Dermis microvascular lymphatic vessel endothelial cell (primary cell): ENCODE measurements at places on chromosomes 6 and 20. TPM values are rescaled to one million over a fixed set of nuclear protein-coding genes. Genes with fewer than 3 reads are reported as not detected.
A peak's percentile ranks its signal among the peaks of the same experiment; 100 is the strongest.

Gene SLC24A3
- under 0.01 and 1.0 TPM in 2 replicates for total RNA-seq

Gene TINAG
- not detected in 2 replicates for total RNA-seq

Gene PLEKHG1
- total RNA-seq, result 19.8 and 26.3 TPM in 2 replicates

Gene PRL
- total RNA-seq, result not detected in 2 replicates

Gene ULBP2
- 1.0 and 1.4 TPM in 2 replicates for total RNA-seq

Gene HLA-DOA
- total RNA-seq, result not detected in 2 replicates

Gene UNC5CL
- total RNA-seq, result under 0.01 and 0.13 TPM in 2 replicates

Gene MRPS10
- total RNA-seq, result 36.3 and 53.4 TPM in 2 replicates

DNA sequence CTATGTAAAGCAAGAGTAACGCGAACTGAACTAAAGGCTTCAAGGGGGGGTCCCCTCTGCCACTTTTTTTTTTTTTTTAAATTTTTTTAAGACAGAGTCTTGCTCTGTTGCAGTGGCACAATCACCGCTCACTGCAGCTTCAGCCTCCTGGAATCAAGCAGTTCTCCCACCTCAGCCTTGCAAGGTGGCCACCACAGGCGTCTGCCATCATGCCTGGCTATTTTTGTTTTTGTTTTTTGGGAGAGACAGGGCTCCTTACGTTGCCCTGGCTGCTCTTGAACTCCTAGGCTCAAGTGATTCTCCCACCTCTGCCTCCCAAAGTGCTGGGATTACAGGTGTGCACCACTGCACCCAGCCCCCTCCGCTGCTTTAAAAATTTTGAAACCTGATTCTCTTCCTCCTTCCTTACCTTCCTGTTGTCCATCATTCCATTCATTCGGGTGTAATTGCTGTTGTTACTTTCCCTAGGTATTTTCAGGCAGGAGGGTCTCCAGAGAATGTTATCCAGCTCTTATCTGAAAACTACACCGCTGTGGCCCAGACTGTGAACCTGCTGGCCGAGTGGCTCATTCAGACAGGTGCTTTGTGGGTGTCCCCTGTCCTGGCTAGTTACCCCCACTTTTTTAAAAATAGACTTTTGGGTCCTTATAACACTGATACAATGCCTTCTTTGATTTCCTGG, 5.4 kb downstream of the NELFCD start:
- no peak for DNase-seq

GRCh38 chr6:2969549-2969948, 1.8 kb downstream of the SERPINB6 start:
- DNase-seq, result no peak

GRCh38 chr6:155155787-155156447, 107.9 kb upstream of the CLDN20 start:
- no peak for DNase-seq

GRCh38 chr6:162373192-162373591, 354.4 kb downstream of the PRKN start:
- DNase-seq, result no peak

DNA sequence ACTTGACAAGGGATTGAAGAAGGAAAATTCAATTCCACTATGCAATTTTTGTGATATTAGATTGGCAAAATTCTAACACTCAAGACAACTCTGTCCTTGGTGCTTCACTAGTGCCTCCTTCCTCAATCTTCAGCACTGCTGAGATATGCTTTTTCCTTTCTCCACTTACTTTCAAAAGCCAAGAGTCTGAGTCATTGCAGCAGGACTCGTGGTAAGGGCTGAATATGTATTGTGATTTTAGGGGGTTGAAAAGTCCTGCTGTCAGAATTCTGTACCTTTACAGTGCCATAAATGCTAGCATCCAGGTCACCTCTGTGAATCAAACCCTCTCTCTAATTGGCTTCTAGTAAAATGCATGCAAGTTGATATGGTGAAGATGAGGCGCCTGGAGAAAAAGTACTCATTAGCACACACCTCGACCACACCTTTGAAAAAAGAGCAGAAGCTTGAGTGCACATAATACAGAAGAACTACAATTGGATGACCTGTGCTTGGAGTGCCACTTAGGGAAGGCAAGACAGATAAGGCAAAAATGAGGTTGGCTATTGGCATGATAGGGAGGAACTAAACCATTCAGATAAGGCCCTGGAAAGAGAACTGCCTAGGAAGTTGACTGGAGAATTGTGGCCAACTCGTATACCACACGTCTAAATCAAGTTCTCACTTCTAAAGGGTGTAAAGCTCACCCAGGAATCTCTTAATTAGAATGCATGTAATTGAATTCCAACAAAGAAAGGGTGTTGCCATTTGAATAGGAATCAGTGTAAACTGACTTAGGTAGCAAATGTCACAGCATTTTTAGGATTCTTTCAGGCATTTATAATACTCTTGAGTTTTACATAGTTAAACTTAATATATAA, 43.6 kb upstream of the FAM83B start:
- no peak for DNase-seq

- peak; percentile 55 for DNase-seq
Measured at GRCh38 chr6:42929821-42930360, 611 bp downstream of the CNPY3 start.

DNA sequence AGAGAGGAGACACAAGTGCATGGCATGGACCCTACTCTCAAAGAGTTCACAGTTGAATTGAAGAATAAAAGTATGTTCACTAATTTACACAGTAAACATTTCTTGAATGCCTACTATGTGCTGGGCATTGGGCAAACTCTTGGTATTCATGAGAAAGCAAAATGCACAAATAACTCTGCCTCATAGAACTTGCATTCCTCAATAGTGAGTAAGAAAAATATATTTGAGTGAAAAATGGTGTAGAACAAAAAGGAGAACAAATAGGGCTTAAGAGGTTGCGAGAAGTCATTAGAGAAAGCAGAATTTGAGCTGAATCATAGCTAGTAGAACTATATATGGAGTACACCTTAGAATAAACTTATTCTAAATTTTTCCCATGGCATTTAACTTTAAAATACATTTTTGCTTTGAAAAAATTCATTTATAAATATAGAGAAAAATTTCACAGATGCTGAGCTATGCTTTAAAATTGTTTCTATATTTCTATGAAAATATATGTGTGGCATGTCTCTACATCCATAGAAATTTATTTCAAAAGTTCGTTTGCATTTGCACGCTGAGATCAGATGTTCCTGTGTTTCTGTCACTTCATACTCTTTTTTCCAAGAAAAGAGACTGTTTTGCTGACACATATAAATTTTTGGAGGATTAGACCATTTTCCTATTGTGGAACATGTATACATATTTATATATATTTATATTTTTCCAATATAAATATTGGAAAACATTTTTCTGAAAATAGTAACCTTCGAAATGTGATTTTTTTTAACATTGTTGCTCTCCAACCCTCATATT, 236.1 kb downstream of the KCNQ5 start:
- DNase-seq, result no peak

DNA sequence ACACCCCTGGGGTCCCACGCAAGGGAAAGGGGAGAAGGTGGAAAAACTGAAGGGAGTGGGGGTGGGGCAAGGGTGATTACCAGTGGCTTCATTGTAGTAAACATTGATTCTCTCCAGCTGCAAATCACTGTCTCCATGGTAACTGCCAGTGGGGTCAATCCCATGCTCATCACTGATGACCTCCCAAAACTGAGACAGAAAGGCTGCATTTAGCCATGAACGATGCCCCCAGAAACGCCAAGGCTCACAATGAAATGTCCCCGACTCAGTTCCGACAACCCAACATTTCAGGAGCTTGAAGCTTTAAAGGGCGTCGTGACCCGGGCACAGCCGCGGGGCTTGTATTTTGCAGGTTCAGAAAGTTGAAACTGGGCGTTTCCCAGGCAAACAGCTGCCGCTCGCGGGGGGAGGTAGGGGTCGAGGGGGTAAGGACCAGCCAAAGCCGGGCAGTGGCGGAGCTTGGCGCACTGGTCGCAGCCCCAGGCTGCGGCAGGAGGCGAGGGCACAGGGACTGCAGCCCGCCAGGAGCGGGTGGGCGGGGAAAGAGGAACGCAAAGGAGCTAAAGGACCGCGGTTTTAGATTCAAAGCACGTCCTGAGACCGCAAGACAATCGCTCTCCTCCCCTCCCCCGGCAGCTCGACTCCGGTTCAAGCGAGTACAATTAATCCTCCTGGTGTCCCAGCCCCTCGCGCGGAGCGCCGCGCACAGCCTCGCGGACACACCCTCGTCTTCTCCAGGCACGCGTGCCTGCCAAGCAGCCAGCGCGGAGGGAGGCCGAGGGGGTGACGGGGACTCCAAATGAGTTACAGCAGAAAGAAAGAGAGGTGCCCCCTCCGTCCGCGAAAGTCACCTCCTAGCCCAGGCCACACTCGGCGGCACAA, 731 bp downstream of the TUBB2B start:
- no peak for DNase-seq

- peak; percentile 46 for DNase-seq
Measured at GRCh38 chr6:17584241-17584803, 15.8 kb upstream of the FAM8A1 start.

DNA sequence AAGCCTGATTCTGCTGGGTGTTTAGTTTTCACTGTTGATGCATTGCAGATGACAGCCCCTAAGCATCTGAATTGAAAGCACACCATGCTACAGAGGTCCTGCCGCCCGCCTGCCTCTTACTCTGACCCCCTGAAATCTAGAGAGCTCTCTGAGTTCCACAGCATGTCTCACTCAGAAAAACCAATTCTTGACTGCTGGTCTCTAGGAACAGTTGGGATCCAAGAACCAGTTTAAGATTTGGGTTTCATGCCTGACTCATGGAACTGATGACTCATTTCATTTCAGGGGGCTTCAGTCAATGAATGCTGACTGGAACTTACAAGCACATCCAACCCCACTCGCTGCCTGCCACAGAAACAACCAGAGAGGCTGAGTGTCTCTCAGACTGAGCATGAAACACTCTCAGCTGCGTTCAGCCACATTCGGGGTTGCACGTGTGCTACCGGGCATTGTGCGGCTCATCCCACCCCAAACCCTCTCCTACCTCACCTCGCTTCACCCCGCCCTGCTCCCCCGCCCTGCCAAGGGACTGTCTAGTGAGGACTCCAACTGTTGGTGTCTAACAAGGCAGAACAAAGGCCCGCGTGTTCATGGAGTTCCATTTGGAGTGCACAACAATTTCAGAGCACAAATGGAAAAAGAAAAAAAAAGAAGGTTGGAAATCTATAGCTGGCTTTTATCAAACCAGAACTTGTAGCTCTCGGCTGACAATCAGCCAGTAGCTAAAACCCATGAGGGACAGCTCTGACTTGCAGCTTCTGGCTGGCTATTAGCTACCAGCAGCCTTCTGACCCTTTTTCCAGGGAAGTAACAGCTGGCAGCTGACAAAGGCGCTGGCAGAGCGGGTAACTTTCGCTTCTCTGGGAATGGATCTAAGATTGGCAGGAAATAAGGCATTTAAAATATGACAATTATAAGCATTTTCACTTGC, 20.0 kb upstream of the TRAF3IP2 start:
- peak; percentile 70 for DNase-seq

DNA sequence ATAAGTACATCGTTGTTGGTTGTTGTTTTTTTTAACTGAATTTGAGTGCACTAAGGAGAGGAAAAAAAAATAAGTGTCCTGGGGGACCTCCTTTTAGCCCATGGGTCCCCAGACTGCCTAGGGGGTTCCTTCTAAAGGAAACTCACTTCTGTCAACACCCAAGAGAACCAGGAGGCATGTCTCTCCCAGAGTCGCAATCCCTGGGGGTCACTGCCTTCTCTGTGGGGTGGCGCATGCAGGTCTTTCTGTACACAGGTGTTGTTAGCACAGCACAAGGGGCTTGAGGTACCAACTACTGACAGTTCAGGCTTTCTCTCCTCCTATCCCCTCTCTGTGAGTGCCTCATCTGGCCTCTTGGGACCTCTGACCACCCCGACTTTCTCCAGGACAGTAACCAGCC, 7.3 kb upstream of the ARMC2 start:
- DNase-seq, result no peak

DNA sequence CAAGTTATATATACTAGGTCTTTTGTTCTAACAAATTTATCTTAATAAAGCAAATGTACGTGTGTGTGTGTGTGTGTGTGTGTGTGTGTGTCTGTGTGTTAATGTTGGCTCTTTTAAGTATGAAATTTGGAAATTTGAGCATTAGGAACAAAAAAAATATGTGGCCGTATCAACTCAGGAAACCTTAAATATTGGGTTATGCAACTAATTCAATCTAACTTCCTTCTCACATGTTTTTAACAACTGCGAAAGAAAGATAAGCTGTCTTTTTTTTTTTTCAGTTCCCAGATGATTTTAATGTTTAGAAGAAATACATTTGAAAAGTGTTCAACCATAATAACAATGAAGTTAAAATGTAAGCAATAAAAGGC, 616.4 kb upstream of the ARID1B start:
- peak; percentile 53 for DNase-seq

- DNase-seq, result no peak
Measured at GRCh38 chr6:155351273-155352129, 37.2 kb upstream of the TFB1M start.

DNA sequence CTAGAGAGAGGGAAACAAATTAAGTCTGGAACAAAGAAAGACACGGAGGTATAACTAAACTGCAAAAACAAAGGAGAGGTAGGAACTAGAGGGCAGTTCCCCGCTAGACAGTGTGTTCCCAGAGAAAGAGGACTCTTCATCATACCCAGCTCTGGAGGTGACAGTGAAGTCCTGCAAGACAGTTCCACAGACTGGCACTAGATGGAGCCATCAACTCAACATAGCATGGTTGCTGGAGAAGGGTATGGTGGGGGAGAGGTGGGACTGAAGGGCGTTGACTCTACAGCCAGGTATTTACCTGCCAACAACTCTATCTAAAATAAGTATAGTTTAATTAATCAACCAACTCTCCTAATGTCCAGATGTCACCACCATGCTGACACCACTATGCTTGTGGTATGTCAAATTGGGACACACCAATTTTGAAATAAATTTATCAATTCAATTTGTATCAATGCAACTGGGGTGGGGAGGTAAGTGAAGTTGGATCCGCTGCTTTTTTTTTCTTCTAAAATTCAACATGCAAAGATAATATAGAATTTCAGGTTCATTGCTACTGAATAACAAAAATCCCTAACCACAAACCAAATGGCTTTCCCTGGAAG, 9.7 kb downstream of the BACH2 start:
- no peak for DNase-seq

GRCh38 chr6:97459986-97460385, 177.0 kb upstream of the MMS22L start:
- DNase-seq, result no peak

- no peak for DNase-seq
Measured at GRCh38 chr6:45576648-45577624, 199.2 kb upstream of the SUPT3H start.

GRCh38 chr6:3321875-3322274, 63.1 kb downstream of the PSMG4 start:
- no peak for DNase-seq

DNA sequence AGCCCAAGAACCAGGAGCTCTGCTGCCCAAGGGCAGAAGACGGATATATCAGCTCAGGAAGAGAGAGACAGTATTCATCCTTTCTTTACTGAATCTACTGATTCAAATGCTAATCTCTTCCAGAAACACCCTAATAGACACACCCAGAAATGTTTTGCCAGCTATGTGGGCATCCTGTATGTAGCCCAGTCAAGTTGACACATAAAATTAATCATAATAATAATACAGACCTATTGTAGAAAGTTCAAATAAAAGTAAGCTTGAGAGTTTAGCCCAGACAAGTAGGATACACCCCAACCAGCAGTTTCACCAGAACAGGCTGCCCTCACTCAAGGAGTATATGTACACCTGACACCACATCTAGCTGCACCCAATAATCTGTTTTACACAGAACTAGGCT, 73.9 kb upstream of the VGLL2 start:
- no peak for DNase-seq
